Cardiac ventricle fibroblast (primary cell): ENCODE measurements at places on chromosomes 7 and 10. TPM values are rescaled to one million over a fixed set of nuclear protein-coding genes. Genes with fewer than 3 reads are reported as not detected.

The NCAPG2 gene
- total RNA-seq: 4.2 and 8.1 TPM in 2 replicates

The GPR37 gene
- total RNA-seq: 0.10 and 0.37 TPM in 2 replicates

The NCF1 gene
- total RNA-seq: not detected in 2 replicates

The ITPRID1 gene
- total RNA-seq: not detected in 2 replicates

The PLAU gene
- total RNA-seq: 34.6 and 39.9 TPM in 2 replicates

The WDR86 gene
- 2.4 and 4.6 TPM in 2 replicates for total RNA-seq

The ZSCAN21 gene
- total RNA-seq: 8.4 and 9.9 TPM in 2 replicates

The EDRF1 gene
- 9.3 and 9.4 TPM in 2 replicates for total RNA-seq

The STOX1 gene
- 0.50 and 0.64 TPM in 2 replicates for total RNA-seq

The RNLS gene
- 14.4 and 19.7 TPM in 2 replicates for total RNA-seq

The DGKI gene
- 1.1 and 1.3 TPM in 2 replicates for total RNA-seq

The RTKN2 gene
- total RNA-seq: not detected in 2 replicates

The BTBD16 gene
- total RNA-seq: not detected in 2 replicates

The CCL24 gene
- not detected in 2 replicates for total RNA-seq

The ADAM8 gene
- total RNA-seq: 0.34 and 1.2 TPM in 2 replicates

The HGF gene
- total RNA-seq: 264 and 285 TPM in 2 replicates

The OPN1SW gene
- total RNA-seq: not detected in 2 replicates

The PODXL gene
- 2.5 and 3.7 TPM in 2 replicates for total RNA-seq

The GCK gene
- total RNA-seq: 0.20 and 0.69 TPM in 2 replicates

The HPSE2 gene
- not detected in 2 replicates for total RNA-seq

The GRID2IP gene
- total RNA-seq: not detected in 2 replicates

The FAM25A gene
- not detected in 2 replicates for total RNA-seq

The RAMP3 gene
- total RNA-seq: not detected in 2 replicates

The PTCD1 gene
- total RNA-seq: 3.9 and 6.7 TPM in 2 replicates

The CHAT gene
- not detected in 2 replicates for total RNA-seq

The ADAMTS14 gene
- 0.50 and 0.83 TPM in 2 replicates for total RNA-seq

The ENO4 gene
- 0.20 TPM in 1 of 2 replicates, not detected in the other for total RNA-seq

The MSS51 gene
- 0.68 and 0.94 TPM in 2 replicates for total RNA-seq
